Kidney (tissue), 22 donors: ENCODE measurements at places on chromosomes 2 and 18. TPM values are rescaled to one million over a fixed set of nuclear protein-coding genes. Genes with fewer than 3 reads are reported as not detected.

DNA sequence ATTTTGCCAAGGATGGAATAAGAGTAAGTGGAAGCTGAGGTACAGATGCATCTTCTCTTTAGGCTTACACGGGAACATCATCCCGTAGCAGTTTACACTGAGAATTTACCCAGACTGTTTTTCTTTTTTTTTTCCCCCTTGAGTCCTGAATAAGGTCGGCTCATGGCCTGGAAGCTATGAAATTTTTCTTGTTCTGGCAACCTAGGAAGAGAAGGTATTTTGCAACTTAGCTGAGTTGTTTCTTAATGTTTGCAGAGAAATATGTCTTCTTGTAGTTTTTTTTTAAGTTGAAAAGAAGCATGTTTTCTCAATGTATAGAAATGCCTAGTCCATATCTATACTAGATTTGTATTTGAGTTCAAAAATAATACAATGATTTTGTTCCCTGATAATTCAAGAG is 712.5 kb downstream of the TDRD15 start:
- no peak overlapping the region for H3K4me3 ChIP-seq
- H3K27me3 ChIP-seq: no peaks in the 10 kb centered on the region
- H3K4me1 ChIP-seq: no peaks in the 10 kb centered on the region
- DNase-seq: no peak
- no peaks in the 10 kb centered on the region for H3K36me3 ChIP-seq

- H3K4me1 ChIP-seq: no peaks in the 10 kb centered on the region
- no peaks in the 10 kb centered on the region for H3K27me3 ChIP-seq
- no peak overlapping the region for H3K4me3 ChIP-seq
- H3K36me3 ChIP-seq: no peaks in the 10 kb centered on the region
- no peak overlapping the region for H3K27ac ChIP-seq
Observed at GRCh38 chr2:51511002-51511401, 479.1 kb upstream of the NRXN1 start.

DNA sequence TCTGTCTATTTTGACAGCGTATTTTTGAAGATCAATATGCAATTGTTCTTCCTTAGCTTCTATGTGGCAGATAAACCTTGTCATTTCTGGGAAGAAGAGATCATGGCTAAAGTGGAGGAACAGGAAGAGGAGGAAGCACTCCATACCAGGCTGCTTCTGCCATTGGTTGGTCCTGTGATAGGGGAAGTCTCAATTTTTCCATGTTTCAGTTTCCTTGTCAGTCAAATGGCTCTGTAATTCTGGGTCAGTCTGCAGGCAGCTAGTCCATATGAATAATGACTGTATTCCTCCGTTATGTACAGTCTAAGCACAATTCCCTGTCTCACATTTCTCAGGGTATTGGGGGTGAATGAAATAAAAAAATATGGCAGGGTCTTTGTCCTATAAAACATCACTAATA is 277.6 kb upstream of the CXCR4 start:
- H3K4me1 ChIP-seq: no peaks in the 10 kb centered on the region
- no peaks in the 10 kb centered on the region for H3K27me3 ChIP-seq
- no peak overlapping the region for H3K27ac ChIP-seq
- H3K36me3 ChIP-seq: no peaks in the 10 kb centered on the region
- H3K4me3 ChIP-seq: no peak overlapping the region

DNA sequence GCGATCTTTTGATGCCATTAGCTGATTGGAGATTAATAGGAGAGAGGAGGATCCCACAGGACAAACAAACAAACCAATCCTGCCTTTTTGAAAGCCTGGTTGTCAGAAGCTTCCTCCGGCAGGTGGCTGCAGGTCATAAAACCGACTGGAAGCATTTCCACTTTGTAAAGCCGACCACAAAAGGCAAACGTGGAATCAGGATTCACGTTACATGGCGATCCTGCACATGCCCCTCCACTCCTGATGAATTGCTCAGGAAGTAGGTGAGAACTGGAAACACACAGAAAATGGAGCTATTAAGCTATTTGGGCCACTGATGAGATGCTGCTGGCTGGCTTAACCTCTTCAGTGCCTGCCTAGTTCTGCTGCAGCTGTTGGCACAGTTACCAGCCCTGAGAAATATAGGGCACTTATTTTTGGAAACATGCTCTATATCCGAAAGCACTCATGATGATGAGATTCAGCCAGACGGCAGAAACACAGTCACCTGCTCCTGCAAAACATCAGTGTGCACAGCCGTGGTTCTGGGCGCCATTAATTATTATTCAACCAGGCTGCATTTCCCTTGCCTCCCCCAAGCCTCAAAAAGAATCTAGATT is 110.3 kb upstream of the ST6GAL2 start:
- no peak overlapping the region for H3K4me3 ChIP-seq
- no peaks in the 10 kb centered on the region for H3K4me1 ChIP-seq
- no peak overlapping the region for H3K27ac ChIP-seq
- H3K36me3 ChIP-seq: no peaks in the 10 kb centered on the region
- no peaks in the 10 kb centered on the region for H3K27me3 ChIP-seq

- DNase-seq: no peak
- H3K27me3 ChIP-seq: no peaks in the 10 kb centered on the region
- no peak overlapping the region for H3K27ac ChIP-seq
- no peaks in the 10 kb centered on the region for H3K4me1 ChIP-seq
- no peaks in the 10 kb centered on the region for H3K36me3 ChIP-seq
Observed at GRCh38 chr18:49241852-49242251, 218.6 kb downstream of the DYM start.

DNA sequence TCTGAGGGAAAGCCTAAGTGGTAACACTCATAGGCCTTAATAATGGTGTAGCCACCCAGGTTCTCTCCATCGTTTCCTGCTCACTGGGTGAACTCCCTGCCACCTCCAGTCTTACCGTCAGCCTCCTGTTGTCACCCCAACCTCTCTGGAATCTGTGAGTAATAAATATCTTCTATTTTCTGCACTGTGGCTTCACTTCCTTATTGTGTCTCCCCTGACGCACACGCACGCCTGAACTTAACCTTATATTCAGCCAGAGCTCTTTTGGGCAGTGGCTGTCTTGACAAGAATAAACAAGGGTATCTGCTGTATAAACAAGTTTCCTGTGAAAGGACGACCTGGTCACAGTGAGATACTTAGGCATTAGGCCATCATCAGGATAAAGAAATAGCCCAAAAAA is 467.2 kb downstream of the SPAG16 start:
- H3K27ac ChIP-seq: no peak overlapping the region
- DNase-seq: no peak
- H3K27me3 ChIP-seq: no peaks in the 10 kb centered on the region
- H3K4me1 ChIP-seq: no peaks in the 10 kb centered on the region

DNA sequence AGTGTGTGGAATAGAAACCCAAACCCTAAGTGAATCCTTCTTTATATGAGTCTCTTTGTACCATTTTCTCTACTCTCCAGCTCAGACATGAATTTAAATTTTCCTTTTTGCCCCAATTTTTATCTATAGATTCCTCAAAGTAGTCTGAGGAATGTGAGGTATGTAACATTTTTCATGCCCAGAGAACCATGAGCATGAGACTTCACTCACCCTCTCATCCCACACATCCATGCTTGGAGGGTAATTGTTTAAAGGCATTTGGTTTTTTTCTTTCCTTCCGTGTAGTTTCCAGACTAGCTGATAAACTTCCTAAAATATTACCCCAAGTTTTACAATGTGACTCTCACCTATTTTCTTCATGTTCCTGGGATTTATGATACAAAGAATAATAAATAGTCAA is 2056.8 kb upstream of the CELF4 start:
- no peaks in the 10 kb centered on the region for H3K27me3 ChIP-seq
- H3K4me3 ChIP-seq: no peak overlapping the region
- H3K4me1 ChIP-seq: no peaks in the 10 kb centered on the region

DNA sequence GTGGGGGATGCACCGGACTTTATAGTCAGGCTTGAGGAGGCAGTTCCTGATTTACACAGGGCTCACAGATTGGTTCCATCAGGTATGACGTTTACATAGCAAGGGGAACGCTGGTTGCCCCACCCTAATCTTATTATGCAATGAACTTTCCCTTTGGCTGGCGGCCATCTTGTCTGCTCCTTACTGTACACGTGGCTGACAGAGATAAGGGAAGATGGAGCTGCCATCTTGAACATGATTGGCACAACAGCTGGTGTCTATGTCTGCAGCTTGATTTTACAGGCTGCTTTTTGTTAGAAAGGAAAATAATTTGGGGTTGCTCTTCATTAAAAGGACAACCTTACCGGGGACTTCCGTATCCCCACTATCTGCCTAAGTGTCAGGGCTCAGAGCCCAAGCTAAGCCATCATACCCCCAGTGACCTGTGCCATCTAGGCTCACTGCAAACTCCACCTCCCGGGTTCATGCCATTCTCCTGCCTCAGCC is 33.5 kb upstream of the ATG16L1 start:
- DNase-seq: no peak
- no peaks in the 10 kb centered on the region for H3K4me1 ChIP-seq
- H3K27ac ChIP-seq: no peak overlapping the region
- no peaks in the 10 kb centered on the region for H3K36me3 ChIP-seq
- H3K4me3 ChIP-seq: no peak overlapping the region
- H3K27me3 ChIP-seq: no peaks in the 10 kb centered on the region

The PFN4 gene
- 0.79 TPM for total RNA-seq

The FAM110C gene
- total RNA-seq: 48.7 TPM

The MC2R gene
- not detected for total RNA-seq

The PTPRM gene
- total RNA-seq: 98.9 TPM
